Activated naive CD8-positive, alpha-beta T cell treated with anti-CD3 and anti-CD28 coated beads, Interleukin-2, amount 10 ng/mL, durations not matched to agents 7 days and 5 days (primary cell): ENCODE measurements at places on chromosomes 12 and 14. TPM values are rescaled to one million over a fixed set of nuclear protein-coding genes. Genes with fewer than 3 reads are reported as not detected.

DNA sequence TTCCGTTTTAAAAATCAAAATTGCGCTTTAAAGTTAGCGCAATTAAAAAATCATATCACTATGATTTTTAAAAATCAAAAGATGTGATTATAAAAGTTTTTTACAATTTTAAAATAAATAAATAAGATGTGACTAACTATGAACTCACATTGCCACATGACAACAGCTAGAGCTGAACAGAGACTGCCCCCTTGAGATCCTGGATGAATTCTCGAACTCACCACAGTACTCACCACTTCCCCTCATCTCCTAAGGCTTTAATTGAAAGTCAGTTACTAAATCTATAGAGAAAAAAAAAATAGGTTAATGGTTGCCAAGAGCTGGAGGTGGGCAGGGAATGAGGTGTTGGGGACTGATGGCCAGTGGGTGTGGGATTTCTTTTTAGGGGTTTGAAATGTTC is 384.2 kb downstream of the ZFP36L1 start:
- no peak for DNase-seq
- H3K36me3 ChIP-seq = no peaks in the 10 kb centered on the region
- H3K4me3 ChIP-seq = no peak overlapping the region
- H3K27ac ChIP-seq = no peak overlapping the region
- H3K4me1 ChIP-seq = peaks cover 27% of the 10 kb centered on the region
- H3K27me3 ChIP-seq = no peaks in the 10 kb centered on the region

- H3K27me3 ChIP-seq = peaks cover 36% of the 10 kb centered on the region
- H3K27ac ChIP-seq = no peak overlapping the region
- peak; percentile 72 for DNase-seq
- H3K4me3 ChIP-seq = peak overlapping the region; percentile 80
Measured at GRCh38 chr14:73245480-73246325, 8.4 kb downstream of the PAPLN start.

DNA sequence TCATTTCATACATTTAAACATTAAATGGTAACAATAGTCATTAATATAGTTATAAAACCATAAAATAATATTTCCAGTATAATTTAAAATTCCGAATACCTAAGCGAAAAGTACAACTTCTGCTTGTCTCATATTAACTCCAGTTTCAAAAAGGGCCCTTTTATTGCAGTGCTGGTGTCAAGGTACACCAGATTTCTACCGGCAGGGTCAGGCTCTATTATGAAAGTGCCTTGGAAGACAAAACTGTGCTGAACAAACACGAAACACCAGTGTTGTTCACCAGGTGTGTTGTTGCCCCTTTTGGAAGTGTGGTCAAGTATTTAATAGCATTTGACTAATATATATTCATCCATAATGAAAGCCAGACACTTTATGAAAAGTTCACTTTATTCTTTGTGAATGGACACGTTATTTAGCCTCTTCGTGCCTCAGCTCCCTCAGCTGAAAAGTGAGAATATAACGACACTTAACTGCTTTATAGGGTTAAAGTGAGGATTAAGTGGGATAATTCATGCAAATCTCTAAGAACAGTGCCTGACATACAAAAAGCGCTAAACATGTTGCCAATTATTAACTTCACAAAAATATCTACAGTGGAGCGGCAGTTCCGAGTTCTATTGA is 20.3 kb upstream of the GNS start:
- H3K27ac ChIP-seq = no peak overlapping the region
- H3K4me3 ChIP-seq = peak overlapping the region; percentile 62
- no peak for DNase-seq

GRCh38 chr12:33253178-33253577 is 186.4 kb downstream of the SYT10 start:
- H3K27me3 ChIP-seq = no peaks in the 10 kb centered on the region
- H3K4me1 ChIP-seq = no peaks in the 10 kb centered on the region
- no peak for DNase-seq
- H3K36me3 ChIP-seq = no peaks in the 10 kb centered on the region
- H3K4me3 ChIP-seq = no peak overlapping the region
- no peak overlapping the region for H3K27ac ChIP-seq

DNA sequence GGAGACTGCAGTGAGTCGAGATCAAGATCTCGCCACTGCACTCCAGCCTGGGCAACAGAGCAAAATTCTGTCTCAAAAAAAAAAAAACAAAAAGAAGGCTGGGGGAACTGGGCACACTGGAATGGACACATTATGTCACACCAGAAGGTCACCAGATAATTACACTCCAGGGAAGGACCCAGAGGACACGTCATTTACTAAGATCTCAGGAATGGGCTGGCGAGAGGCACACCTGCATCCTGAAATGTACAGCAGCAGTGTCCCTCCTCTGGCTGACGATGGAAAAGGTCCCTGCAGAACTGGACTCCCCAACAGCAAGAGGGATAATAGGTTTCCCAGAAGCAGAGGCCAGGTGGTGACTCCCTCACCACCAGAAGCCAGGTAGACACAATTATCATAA is 243.5 kb downstream of the BCL11B start:
- peaks cover 5% of the 10 kb centered on the region for H3K4me1 ChIP-seq
- DNase-seq = peak; percentile 2
- no peaks in the 10 kb centered on the region for H3K27me3 ChIP-seq
- H3K27ac ChIP-seq = no peak overlapping the region
- H3K4me3 ChIP-seq = no peak overlapping the region

DNA sequence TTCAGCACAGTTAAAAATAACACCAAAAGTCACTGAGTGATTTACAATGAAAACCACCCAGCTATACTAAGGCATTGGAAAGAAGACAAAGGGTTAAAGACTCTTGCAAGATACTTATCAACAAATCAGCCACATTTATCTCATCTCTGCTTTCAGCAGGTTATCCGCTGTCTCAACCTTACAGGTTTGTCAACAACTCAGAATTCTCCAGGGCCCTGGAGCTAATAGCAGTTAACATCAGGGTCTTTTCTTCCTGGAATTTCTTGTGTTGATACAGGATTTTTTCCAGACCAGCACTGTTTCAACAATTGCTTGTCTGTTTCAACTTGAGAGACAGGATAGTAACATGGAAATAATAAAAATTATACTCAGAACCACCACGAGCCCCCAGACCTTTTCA is 3.5 kb downstream of the PKP2 start:
- peaks cover 43% of the 10 kb centered on the region for H3K27me3 ChIP-seq
- H3K4me3 ChIP-seq = no peak overlapping the region
- H3K36me3 ChIP-seq = no peaks in the 10 kb centered on the region
- no peak for DNase-seq

OR4E2 gene
- total RNA-seq = not detected

MANSC4 gene
- not detected for total RNA-seq

PRPH gene
- total RNA-seq = 0.67 TPM
